ENCODE measurements at places on chromosomes 3 and 15. TPM values are rescaled to one million over a fixed set of nuclear protein-coding genes. Genes with fewer than 3 reads are reported as not detected.

Gene MED12L
- polyA plus RNA-seq: not detected

GRCh38 chr3:128473180-128473519, 6.5 kb upstream of the DNAJB8 start:
- DNase-seq: no peak

- DNase-seq: no peak
These were observed 48.5 kb downstream of the TJP1 start for GRCh38 chr15:29773816-29774215.

Gene CMC1
- polyA plus RNA-seq: 23.7 TPM

- DNase-seq: no peak
These were observed 106.4 kb downstream of the TUSC7 start for GRCh38 chr3:116815831-116816588.

Gene MASP1
- 2.7 TPM for polyA plus RNA-seq

DNA sequence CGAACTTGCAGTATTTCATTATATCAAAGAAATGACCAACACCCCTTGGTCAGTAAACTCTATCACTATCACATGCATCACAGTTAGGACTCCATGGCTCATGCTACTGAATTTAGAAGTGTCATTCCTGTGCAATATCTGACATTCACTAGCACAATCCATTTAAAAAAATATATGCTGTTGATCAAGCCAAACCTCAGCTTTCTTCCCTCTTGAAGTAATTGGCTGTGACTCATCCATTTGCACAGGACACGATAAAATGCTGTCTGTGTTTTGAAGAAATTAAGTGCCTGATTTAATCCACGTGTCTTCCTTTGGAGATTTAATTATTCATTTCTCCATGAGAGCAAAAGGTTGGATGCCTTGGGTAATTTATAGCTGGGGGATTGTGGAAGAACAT, 38.9 kb downstream of the CPNE4 start:
- no peak for DNase-seq

DNA sequence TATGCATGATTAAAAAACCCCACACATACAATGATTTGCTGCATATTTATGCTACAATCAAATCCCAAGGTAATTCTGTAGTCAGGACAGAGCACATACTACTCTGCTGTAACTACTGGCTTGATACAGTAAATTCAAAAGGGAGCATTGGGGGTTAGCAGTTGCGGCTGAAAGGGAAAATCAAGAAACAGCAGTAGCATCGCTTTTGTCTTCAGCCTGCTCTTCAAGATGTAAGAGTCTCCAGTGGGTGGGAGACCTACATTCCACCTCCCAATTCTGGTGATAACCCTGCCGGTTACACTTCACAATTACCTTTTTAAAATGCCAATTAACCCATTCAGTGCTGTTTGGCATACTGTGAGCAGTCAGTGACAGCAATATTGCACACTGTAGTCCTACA, 259.4 kb downstream of the NR2F2 start:
- no peak for DNase-seq

Gene GRIP2
- 0.50 TPM for polyA plus RNA-seq
